ENCODE measurements at places on chromosomes 16 and 17.
A peak's percentile ranks its signal among the peaks of the same experiment; 100 is the strongest.

- DNase-seq = no peak
Observed at GRCh38 chr17:13134076-13134475, 116.2 kb upstream of the ELAC2 start.

DNA sequence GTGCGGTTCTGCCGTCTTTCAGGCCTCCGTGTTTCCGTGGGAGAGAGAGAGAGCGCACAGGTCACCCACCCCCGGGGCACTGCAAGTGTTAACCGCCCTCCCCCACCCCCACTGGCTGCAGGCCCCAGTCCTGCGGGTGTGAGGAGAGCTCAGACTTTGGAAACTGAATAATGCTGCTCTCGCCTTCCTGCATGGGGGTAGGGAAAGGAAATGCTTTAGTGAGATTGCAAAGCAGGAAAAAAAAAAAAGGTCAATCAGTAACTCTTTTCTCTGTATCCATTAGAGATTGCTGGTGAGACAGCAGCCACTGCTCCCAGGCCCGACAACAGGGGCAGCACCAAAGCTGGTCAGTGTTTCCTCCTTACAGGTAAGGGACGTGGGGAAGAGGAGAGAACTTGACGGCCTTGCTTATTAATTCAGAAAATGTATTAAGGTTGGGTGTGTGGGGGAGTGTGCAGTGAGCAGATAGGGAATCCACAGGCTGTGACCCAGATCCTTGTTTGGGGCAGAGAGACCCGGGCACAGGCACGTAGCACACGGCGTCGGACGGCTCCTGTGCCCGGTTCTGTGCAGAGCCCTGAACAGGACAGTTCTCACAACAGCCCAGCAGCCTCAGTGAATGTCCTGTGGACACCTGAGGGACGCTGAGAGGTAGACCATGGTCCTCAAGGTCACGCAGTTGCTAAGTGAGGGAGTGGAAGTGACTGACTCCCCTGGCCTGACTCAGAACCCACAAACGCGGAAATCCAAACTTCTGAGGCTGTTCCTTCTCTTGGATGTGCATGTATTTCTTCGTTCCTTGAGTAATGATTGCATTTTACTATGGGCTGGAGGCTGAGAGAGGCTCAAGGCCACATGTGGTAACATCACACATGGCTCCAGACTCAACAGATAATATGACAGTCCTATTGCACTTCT is 156.5 kb downstream of the FOXL1 start:
- no peak for DNase-seq

DNA sequence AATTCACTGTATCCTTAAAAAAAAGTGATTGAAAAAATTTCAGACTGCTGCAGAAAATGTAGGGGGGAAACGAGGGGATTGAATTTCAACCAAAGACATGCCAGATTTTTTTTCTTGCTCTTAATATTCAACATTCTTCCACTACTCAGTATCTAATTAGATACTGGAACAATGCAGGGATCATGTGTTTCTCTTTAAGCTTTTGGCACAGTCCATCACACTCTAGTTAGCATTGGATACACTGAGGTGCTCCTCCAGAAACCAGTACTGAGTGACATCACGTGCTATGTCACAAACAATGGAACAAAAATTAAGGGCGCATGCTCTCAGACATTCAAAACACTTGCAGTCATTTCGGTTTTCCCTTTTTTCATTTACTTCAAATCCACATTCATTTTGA is 298.6 kb upstream of the PSMD7 start:
- DNase-seq = no peak

DNA sequence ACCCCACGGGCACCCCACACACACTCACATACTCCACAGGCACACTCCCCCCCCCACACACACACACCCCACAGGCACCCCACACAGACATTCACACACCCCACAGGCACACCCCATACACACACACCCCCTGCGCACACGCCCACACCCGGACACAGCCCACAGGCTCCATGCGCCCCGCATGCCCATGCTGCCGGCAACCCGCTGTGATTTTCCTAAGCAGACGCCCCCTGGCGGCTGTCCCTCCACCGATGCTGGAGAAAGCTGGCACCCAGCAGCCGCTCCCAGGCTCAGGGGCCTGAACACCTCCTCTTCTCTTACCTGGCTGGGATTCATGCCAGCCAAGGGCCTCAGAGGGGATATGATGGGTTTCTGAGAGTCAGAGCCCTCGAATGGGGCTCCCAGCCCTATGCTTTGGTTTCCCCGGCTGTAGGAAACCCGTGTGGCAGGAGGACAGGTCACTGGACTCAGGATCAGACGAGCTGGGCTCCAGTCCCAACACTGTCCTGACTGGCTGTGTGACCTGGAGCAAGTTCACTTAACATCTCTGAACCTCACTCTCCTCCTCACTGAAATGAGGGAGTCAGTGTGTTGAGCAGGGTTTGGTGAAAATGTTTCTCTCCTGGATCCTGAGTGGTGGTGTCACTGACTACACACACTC is 19.6 kb upstream of the TNFRSF13B start:
- DNase-seq = peak; percentile 76

- no peak for DNase-seq
Observed at GRCh38 chr16:52817696-52818095, 235.0 kb downstream of the CHD9NB start.

DNA sequence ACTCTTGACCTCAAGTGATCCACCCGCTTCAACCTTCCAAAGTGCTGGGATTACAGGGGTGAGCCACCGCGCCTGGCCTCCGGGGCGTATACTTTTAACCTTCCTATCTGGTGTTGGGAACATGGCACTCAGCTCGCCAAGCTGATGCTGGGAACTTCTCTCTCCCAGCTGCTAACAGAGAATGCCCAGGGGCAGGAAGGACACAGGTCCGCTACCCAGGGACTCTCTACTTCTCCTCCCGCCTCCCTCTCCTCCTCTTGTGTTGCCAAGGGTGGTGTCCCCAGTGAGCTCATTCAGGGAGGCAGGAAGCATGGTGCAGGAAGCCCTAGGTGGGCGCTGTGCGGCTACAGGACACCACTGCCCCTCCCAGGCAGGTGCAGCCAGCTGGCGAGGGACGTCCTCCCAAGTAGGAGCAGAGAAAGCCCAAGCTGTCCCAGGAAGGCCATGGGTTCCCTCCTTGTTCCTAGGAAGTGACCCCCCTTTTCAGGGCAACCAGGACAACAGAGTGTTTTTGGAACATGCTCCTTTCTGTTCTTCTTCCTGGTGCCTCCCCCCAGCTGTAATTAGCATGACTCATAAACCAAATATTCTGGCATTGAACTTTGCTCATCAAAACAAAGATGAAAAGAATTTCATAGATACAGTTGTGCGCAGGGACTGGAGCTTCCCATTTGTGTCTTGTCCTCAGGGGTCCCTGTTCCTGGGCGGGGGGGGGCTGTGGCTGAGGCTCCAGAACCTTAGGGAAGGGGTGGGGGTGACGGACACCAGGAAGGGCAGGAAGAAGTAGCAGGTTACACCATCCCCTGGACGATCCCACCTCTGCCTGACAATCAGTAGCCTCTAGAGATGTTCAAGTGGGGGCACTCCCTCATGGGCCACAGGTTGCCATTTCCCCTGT is 2.7 kb downstream of the C1QTNF1 start:
- DNase-seq = no peak

DNA sequence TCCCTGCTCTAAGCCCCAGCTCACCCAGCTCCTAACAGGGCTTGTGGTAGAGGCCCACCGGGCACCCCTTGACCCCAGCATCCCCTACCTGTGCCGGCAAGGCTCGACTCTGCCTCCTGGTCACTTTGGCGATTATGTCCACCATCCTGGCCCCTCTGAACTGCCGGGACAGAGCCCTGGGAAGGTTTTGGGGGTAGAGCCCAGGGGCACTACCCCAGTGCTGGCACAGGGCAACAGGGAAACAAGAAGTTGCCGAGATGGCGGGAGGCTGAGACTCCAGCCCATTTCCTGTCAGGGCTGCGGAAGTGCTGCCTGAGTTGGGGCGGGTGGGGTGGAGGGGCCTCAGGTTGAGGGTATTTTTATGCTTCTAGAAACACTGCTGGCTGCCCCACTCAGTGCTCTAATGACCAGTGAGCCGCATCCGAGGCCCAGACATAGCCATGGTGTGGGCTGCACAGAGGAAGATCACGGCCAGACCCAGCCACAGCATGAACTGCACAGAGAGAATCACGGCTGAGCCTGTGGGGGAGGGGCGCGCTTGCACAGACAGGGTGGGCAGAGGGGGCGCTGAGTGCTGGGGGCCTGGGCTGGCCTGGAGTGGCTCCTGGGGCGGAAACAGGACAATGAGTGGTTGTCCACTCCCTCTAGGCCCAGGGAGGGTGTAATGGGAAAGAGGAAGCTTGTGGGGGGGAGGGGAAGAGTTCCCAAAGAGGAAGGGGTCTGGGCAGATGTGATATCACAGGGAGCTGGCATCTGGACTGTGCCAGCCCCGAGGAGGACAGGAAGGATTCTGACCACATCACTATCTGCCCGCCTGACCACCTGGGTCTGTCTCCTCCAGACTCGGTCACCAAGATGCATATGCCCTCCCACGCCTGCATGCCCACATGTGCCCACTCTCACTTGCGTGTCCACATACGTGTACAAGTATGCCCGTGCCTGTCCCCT is 22.3 kb downstream of the ARHGAP27 start:
- DNase-seq = no peak

DNA sequence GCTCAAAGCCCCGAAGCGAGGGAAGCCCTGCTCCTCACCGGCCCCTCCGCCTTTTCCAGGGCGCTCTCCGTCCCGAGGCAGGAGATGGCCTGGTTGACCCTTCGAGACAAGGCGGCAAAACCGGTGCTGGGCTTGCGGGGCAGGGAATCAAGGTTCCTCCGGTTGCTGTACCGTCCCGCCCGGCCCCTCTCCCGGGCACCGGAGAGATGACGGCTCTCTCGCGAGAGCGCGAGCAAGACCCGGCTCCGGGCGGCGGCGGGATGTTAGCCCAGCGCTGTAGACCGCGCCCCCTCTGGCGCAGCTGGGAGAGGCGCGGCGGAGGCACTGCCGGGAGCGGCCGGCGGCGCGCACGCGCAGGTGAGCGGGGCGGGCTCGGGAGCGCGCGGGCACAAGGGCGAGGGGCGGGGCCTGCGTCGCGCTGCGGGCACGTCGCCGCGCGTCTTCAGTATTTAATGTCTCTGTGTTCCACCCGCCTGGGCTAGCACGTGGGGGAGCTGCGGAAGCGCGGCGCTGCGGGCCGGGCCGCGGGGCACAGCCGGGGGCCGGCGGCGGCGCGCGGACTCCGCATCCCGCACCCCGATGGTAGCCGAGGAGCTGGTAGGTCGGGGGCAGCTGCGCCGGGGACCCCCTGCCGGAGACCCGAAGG is at the start of gene AKAP1:
Gene AKAP1 (plus strand): TSS at position 445 of the 646 bp plus-strand sequence. CDS start 20,219 bp downstream, outside the sequence.
- DNase-seq = peak; percentile 93

GRCh38 chr16:49352892-49353291 is 20.7 kb upstream of the C16orf78 start:
- DNase-seq = no peak

DNA sequence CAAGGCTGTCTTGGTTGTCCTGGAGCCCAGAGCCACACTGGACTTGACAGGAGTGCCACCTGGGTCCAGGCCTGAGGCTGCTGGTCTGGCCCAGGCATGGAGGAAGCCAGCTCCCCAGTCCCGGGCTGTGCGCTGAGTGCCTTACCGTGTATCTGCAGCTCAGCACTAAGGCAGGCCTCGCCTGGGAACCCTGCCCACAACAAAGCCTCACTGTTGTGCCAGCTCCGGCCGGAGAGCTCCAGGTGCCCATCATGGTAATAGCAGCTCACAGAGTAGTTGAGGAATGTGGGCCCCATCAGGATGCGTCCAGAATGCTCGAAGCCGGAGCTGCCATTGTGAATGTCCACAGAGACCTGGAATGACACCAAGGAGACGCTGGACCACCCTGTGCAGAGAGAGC is 72.2 kb downstream of the RMI2 start:
- no peak for DNase-seq

- no peak for DNase-seq
Observed at GRCh38 chr17:68296217-68297191, 5.2 kb downstream of the ARSG start.

GRCh38 chr16:85819245-85819644 is 19.8 kb downstream of the COX4I1 start:
- DNase-seq = peak; percentile 56
